ENCODE measurements at places on chromosomes 11 and 22. TPM values are rescaled to one million over a fixed set of nuclear protein-coding genes. Genes with fewer than 3 reads are reported as not detected.

DNA sequence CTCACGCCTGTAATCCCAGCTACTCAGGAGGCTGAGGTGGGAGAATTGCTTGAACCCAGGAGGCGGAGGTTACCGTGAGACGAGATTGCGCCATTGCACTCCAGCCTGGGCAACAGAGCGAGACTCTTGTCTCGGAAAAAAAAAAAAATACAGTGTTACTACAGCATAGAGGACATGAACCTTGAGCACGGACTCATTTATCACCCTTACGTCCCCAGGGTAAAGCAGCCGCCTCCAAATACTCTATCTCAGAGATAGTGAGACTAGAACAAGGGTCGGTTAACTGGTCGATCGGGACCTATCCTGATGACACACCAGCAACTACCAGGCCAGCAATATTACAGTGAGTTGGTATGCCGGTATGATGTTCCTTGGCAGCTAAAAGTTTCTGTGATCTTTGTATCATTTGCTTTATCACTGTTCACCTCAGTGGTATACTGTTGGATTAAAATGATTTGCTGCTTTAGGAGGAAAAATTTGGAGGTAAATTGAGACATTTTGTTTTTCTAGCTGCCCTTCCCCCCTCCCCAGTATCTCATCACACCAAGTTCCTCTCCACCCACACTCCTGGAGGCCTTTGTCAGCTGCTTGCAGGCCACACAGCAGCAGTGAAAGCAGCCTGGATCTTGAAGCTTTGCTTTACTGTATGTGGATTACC is 7.0 kb upstream of the SIDT2 start:
- DNase-seq = no peak

The DRICH1 gene
- not detected for total RNA-seq

The OR8D4 gene
- total RNA-seq = not detected

DNA sequence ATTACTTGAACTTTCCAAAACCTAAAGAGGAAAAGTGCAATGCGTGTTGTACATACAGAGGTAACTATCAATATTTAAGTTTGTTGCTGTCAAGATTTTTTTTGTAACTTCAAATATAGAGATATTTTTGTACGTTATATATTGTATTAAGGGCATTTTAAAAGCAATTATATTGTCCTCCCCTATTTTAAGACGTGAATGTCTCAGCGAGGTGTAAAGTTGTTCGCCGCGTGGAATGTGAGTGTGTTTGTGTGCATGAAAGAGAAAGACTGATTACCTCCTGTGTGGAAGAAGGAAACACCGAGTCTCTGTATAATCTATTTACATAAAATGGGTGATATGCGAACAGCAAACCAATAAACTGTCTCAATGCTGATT is 2.1 kb downstream of the ADM start:
- DNase-seq = no peak

DNA sequence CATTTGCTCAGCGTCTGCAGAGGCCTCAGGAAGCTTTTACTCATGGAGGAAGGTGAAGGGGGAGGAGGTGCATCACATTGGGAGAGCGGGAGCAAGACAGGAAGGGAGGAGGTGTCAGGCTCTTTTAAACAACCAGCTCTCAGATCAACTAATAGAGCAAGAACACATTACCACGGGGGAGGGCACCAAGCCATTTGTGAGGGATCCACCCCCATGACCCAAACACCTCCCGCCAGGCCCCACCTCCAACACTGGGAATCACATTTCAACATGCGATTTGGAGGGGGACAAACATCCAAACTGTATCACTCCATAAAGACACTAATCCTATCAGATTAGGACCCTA is 18.9 kb upstream of the THY1 start:
- DNase-seq = no peak

DNA sequence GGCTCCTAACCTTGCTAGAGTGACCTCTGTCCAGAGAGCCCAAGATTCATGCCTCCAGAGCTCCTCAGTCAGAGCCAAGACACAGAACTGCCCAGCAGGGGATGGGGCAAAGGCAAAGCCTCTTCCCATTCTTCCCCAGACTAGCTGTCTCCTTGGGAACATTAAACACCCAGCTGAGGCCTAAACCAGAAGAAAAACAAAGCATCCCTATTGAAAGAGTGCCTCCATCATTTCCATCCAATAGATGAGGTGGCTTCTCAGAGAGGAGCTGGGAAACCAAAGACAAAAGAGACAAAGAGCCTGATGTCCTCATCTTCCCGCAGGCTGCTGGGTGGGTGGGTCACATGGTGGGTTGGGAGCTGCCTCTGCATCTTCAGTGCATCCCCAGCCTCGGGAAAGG is 37.4 kb downstream of the COMMD9 start:
- no peak for DNase-seq

DNA sequence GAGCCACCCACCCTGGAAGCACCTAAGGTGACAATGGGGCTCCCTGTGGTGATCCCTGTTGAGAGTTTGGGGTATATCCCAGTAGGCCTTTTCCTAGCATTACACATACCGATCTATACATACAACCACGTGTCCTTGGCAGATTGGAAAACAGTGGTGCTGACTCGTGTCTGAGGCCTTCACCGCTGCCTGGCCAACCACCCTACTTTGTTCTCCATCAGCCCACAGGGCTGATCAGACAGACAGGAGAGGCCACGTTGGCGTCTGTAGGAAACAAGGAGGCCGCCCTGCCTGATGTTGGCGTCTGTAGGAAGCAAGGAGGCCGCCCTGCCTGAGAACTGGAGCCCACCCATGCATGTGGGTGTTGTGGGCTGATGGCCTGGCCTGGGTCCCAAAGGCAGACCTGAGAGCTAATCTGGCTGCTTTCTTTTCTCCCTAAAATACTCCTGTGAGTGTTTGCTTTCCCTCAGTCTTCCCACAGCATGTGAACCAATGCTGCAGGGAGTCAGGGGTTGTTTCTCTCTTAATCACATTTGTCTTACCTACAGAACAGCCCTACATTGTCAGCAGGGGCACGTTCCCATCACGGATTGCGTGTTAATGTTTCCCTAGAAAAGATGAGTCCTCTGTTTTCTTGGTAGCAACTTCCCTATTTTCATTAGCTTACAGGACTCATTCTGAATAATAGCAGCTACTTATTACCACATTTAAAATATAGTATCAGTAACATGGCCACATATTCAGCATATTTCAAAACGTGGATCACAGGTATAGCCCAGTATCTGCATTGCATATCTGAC is 57.2 kb downstream of the SBF1 start:
- no peak for DNase-seq

The RNF214 gene
- total RNA-seq = 5.5 TPM

DNA sequence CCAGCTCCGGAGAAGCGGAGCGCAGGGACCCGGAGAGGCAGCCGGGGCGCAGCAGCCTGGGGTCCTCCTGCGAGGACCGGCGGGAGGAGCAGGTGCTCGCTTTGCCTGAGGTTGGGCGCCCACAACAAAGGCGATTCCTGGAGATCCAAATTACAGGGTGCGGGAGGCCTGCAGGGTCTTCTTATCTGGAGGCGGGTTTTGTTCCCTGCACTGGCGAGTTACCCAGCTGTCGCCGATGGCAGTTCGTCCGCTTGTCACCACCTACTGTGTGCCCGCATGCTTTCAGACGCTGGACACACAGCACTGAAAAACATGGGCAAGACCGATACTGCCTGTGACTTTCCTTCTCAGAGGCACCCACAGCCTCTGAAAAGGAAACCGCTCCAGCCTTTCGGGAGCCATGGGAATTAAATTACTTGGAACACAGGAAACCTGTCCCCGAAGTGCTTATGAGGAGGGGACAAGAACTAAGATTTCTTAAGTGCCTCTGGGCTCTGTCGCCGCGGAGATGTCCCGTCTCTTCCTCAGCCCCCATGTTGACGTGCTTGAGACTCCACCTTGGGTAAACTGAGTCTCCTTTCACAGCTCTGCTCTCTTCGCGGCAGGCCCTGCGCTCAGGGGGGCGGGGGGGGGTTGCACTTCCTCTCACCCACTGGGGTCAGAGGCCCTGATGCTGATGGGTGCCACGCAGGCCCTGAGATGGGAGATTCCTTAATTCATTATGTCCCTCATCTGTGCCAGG is 1.3 kb upstream of the ZFTA start:
- no peak for DNase-seq

The OR52N4 gene
- total RNA-seq = not detected

- peak; percentile 81 for DNase-seq
Observed at GRCh38 chr22:39634530-39635405, 64.2 kb downstream of the CACNA1I start.

DNA sequence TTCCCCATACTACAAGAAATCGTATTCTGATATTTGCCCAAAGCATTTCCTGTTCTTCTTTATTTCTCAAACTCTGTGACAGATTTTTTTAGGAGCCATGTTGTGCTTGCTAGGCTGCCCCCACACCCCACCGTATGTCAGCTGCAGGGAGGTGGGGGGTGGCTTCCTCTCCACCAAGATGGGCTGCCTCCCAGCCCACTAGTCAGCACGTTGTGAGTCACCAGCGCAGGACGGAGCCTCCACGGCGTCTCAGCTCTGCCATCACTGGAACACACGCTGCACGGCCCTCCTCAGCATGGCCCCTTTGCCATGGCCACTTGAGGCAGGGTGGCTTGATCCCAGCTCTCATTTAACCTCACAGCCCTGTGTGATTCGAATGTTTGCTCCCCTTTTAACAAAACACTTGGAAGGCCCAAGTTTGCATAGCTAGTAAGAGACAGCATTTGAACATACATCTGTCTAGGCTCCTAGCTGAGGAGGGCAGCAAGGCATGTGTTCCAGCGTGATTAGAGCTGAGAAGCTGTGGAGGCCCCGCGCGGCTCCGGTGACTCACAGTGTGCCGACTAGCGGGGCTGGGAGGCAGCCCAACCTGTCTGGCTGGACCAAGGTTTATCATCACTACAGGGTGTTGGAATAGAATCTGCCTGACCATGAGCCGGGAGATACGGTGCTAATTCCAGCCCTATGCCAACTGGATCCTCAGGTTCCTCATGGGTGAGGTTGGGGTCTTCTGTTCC is 180.7 kb upstream of the NCAM1 start:
- DNase-seq = peak; percentile 56

The GGTLC2 gene
- not detected for total RNA-seq

DNA sequence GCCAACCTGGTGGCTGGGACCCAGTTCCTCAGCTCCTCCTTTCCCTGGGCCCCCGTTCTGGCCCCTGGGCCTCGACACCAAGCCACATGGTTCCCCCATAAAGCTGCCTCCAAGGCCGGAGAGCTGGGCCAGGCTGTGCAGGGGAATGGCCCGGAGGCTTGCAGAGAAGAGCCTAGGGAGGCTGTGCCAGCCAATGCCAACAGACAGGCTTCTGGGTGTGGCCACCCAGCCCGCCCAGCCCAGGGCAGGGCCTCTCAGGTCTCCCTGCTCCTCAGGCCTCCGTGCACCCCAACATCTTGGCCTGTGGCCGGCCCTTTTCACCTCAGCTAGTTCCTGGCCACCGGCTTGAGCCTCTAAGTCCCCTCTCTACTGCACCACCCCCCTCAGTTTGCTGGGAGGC is 17.4 kb upstream of the FLRT1 start:
- DNase-seq = no peak

The PARVG gene
- total RNA-seq = not detected

DNA sequence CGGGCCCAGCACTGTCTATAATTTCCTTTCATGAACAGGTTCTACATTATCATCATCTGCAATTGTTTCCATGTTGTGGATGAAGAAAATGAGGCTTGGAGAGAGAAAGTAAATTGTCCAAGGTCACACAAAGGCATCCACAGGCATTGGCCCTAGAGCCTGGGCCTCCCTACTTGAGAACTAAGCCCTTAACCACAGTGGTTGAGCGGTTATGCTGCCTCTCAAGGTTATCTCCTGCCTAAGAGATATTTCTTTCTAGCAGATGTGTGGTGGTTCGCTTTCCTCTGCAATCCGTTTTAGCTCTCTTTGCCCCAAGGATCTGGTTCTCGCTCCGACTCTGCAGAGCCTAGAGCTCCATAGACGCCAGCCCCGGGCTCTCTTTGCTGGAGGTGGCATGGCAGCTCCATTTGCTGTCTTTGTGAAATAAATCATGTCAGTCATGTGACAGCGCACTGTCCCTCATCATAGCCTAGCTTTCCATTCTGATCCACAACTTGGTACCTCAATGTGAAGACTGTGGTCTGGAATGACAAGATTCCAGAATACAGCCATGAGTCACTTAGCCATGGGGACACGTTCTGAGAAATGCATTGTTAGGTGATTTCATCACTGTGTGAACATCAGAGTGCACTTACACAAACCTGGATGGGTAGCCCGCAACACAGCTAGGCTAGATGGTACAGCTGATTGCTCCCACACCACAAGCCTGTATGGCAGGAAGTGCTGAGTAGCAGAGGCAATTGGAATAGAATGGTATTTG is 27.2 kb downstream of the RPS6KA4 start:
- peak; percentile 59 for DNase-seq

The MS4A6A gene
- total RNA-seq = not detected

The PYGM gene
- total RNA-seq = not detected

The PEX16 gene
- 33.4 TPM for total RNA-seq

The FAM227A gene
- 0.42 TPM for total RNA-seq

DNA sequence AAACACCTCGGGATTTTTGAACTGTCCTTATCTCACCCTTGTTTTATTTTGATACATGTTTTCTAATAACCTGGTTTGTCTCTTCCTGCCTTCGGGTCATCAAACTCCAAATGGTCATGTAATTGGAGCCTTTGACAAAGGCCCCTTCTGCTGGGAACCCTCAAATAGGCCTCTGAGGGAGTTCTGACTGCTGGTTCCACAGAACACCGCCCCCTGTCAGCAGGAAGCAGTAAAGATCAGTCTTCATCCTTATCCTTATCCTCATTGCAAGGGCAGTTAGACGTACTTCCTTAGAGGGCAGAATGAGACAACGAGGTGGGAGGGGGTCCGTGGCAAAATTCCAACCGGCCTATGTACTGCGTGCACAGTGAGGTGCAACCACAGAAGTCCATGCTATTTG is 12.1 kb downstream of the TRIM51 start:
- no peak for DNase-seq

The PTPN5 gene
- not detected for total RNA-seq

- no peak for DNase-seq
Observed at GRCh38 chr11:113034576-113034975, 73.4 kb downstream of the NCAM1 start.

DNA sequence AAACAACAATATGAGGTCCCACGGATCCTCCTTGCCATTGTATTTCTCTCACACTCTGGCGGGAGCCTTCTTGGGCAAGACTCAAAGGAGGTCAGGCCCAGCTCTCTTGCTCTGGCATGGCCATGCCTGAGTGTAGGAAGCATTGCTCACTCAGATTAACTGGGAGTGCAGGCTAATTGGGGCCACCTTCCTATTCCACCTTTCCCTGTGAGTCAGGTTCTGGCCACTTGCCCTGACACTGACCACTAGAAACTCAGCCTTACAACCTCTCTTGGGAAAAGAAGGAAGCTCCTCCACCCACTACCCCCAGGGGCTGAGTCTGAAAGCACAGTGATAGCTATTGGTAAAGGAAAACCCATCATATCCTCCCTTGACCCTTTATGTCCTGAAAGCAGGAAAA is 121.8 kb upstream of the NTM start:
- DNase-seq = no peak

- DNase-seq = no peak
Observed at GRCh38 chr11:86490582-86490981, 115.9 kb downstream of the CCDC81 start.

The HIC2 gene
- 3.5 TPM for total RNA-seq

DNA sequence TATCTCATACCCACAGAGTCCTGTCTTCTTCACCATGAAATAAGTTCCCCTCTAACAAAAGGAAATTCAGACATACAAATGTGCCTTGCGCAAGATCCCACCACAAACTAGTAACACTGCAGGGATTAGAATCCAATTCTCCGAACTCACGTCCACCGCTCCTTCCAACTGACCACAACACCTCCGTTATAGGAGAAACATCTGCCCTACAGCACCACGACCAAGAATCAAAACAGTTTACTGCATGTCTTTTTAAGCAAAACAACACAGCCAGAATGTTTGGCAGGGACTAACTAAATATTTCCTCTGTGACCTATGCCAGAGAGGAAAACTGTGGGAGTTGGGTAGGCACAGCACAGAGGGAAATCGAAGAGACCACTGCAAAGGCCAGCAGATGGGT is 72.7 kb upstream of the AKIP1 start:
- DNase-seq = peak; percentile 46

Data from SJSA1 (cell line).